Activated gamma-delta T cell (primary cell): ENCODE measurements at places on chromosomes 5 and 9.

DNA sequence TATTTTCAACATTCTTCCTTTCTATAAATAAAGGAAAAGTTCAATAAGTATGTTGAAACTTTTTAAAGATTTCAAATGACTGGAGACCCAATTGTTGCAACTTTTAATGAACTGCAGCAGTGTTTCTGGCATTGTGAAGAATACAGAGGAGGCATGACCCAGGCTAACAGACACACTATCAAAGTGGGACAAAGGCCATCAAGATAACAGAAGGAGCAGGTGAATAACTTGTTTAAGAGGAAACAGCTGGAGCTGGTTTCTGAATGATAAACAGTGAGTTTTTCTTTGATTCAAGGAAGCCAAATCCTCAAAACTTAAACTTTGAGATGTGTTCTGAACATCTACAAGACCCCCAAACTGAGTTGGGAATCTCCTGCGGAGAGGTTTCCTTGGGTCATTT, 734.6 kb downstream of the TLR4 start:
- no peak for DNase-seq

DNA sequence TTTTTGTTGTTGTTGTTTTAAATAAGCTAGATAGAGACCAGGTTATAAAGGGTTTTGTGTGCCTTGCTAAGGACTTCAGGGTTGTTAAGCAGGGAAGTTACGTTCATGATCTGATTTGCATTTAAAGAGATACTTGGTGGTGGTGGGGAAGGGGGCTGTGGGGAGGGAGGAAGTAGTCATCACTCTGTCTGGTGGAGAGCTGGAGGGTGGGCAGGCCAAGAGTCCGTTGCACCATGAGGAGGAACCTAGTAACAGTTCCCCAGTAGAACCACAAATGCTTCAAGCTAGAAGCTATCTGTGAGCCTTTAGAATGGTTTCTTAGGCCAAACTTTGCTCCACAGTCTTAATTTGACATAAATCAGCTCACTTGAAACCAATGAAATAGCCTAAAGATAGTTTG, 18.7 kb upstream of the ROPN1L start:
- no peak for DNase-seq

GRCh38 chr9:75429531-75430475, 341.5 kb downstream of the OSTF1 start:
- no peak for DNase-seq

DNA sequence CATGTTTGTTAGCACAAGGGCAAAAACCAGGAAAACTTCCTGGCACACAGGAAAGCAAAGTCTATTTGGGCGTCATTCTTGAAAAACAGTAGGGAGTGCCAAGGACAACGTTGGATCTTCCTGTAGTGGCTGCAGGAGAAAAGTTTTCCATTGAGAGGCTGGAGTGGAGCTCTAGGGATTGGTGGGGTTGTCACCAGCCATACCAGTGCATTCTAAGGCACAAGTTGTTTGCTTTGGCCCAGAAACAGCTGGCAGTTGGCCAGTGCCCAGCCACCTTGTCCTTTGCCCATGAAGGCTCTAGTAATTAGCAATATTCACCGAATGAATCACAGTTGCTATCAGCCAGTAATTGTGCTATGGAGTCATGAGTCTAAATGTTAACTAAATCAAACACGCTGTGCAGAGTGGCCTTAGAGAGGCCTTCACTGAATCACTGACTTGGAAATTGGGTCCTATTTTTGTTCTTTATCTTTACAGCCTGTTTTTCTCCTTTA, 26.4 kb downstream of the TNFSF15 start:
- no peak for DNase-seq

- no peak for DNase-seq
Observed at GRCh38 chr5:164487939-164488338, 982.5 kb downstream of the MAT2B start.

DNA sequence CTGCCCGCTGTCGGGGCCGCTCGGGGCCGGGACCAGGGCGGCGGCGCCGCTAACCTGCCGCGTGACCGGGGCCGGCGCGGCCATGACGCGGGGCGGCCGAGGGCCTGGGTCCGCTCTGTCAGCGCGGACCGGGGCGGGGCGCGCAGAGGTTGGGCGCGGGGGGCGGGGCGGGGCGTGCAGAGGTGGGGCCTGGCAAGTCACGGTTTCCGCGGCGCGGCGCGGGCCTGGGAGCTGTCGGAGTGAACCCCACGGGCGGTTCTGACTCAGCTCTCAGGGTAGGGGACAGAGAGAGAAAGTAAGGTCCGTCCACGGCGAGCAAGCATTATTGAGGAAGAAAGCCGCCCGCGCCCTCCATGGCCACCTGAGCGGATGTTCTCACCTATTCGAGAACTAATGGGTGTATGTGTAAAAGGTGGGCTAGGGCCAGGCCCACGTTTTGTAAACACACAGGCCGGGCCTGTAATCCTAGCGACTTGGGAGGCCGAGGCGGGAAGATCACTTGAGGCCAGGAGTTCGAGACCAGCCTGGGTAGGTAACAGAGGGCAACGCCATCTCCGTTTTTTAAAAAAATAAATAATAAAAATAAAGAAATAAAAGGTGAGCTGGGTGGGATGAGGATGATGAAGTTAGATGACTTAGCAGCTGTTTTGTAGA, at the start of gene PRXL2C:
TSS of gene PRXL2C (minus strand) at position 120 of the 654 bp plus-strand sequence. CDS start at position 84, 36 bp downstream.
- peak; percentile 77 for DNase-seq

- DNase-seq, result no peak
Observed at GRCh38 chr9:135968601-135969000, 7.4 kb upstream of the UBAC1 start.

GRCh38 chr5:128538250-128539037, 399 bp upstream of the FBN2 start:
- DNase-seq, result no peak

DNA sequence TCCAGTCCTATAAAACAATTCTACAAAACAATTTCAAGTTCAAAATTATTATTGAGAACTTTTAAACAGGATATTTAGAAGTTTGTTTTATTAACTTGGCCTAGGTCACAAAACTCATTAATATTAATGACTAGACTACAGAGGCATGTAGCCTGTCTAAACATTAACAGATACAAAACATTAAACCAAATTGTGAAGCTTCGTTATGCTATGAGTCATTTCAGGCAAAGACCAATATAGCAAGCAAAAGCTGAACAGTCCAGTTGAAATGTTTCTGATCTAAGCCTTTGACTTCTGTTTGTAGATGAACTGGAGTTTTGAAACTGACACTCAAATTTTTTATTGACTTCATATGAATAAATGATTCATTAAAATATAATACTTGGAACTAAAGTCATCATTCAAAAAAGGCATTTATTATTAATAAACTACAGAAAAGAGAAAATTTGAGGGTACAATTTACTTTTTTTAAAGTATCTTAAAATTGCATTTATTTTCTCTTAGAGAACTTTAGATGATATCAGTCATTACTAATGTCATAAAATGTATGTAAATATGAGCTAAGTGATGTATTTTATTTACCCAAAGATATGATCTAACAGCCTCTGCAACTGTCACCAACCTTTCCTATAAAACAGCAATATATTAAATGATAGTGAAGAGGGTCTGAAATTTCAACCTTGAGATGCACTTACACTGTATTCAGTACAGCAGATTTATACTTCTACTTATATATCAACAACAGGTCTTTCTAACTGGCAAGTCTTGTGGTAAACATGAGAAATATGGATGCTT, 188.8 kb downstream of the COMMD10 start:
- DNase-seq, result no peak

GRCh38 chr9:131876486-131876885, 136.6 kb upstream of the RAPGEF1 start:
- no peak for DNase-seq

DNA sequence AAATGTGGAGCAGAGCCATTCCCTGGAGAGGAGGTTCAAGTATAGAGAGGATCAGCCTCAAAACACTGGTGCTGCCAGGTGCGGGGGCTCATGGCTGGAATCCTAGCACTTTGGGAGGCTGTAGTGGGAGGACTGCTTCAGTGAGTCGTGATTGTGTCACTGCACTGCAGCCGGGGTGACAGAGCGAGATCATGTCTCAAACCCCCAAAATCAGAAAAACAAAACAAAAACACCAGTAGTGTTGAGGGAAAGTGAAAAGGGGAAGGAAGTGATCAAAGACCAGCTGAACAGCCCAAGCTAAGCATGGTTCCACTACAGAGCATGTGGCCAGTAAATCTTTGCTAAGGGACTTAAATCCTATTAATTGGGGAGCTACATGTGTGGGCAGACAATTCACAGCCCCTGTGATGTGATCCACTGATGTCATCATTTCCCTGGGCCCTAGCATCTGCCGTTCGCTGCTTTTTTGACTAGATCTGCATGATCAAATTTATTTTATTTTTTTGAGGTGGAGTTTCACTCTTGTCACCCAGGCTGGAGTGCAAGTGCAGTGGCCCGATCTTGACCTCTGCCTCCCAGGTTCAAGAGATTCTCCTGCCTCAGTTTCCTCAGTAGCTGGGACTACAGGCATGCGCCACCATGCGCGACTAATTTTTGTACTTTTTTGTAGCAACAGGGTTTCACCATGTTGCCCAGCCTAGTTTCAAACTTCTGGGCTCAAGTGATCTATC, 2.7 kb upstream of the PCBD2 start:
- DNase-seq, result no peak

DNA sequence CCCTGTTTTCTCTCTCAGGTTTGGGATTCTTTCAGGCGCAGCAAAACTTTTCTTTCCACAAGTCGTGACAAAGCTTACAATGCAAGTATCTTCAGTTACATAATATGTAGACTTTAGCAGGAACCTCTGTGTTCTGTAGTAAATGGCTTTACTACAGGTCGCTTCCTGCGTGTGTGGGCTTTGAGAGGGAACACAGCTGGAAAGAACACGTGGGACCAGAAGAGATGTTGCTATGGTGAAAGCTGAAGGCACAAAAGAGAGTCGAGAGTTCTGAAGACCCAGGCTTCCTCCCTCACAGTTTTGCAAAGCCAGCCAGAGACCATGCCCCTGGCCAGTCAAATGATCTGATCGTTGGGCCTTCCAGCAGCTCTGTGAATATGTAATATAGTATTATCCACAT, 4.0 kb downstream of the ANKRD55 start:
- no peak for DNase-seq

GRCh38 chr5:64502196-64502595, 3.6 kb upstream of the RGS7BP start:
- DNase-seq, result no peak

DNA sequence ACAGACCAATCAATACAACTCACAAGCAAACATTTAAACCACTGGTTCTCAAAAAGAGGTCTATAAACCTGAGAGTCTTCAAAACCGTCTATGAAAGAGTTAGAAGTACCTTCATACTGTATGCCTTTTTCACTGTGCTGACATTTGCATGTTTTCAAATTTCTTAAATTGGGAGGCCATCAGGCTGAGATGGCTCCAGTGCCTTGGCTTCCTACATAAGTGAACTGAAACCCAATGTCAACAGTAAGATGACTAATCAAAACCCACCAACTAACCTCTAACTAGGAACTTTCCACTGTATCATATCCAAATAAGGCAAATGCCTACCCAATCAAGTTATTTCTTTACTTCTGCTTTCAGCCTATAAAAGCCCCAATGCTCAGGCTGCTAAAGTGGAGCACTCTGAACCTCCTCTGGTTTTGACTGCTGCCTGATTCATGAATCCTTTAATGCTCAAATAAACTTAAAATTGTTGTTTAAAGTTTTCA, 35.1 kb downstream of the FAM13B start:
- DNase-seq, result no peak

DNA sequence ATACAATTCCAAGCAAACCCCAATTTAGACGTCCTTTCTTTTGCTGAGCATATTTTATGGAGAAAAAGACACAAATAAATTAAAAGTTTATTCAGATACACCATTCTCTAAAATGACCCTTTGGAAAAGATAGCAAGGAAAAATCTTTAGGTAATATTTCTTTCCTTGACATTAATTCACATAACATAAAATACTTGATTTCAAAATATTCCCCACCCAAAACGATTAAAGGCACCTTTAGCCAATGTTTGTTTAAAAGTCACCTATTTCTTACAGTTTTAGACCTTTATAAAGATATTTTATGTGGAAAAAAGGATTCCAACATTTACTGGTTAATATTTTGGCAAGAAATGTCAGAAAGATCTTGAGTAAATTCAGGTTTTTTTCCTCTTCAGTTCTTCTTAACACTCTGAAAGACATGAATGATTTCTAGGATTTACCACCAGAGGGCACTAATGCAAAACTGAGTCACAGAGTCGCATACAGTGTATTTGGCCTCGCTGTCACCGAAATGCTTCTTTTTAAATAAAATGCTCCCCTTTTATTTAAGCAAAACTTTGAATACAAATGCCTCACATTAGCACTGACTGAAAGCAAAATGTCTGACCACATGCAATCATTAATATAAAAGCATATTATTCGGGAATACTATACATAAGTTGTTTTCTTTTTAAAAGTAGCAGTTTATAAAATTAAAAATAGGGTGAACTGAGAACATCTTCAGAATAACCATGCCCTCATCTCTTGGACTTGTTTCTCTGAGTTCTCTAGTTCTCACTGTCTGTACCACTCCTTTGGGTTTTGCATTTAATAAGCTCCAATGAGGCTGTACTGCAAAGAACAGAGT, 122.5 kb downstream of the SLC1A3 start:
- no peak for DNase-seq

- DNase-seq, result no peak
Observed at GRCh38 chr5:72656756-72657513, 149.7 kb upstream of the ZNF366 start.

- DNase-seq, result no peak
Observed at GRCh38 chr9:74497748-74498620, 849 bp downstream of the RORB start.

DNA sequence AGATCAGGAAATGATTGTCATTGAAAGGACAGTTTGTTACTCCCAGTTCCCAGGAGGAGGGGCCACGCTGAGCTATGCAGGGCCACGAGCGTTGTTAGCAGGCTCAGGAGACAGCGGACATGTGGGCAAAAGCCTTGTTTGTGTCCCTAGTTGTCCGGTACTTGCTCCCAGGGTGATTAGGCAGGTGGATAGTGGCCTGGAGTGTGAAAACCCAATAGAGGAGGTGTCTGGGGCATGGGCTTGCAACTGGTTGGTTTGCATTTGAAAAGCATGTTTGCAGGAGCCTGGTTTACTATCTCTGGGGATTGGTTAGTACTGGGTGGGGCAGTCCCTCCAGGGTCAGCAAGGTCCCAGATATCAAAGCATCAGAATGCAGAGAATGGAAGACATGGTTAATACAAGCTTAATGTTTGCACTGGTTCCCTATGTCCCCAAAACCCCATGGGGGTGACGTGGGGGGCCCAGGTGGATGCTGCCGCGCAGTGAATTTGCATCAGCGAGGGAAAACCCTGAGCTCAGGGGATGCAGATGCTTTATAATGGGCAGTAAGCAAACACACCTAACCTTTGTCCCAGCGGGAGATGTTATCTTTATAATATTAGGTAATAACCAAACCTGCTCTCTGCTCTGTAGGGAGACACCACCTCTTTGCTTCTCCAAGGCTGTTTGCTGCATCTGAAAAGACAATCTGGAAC, 39.7 kb downstream of the ROPN1L start:
- DNase-seq, result no peak
